ENCODE measurements at places on chromosomes 5 and 9.
A peak's percentile ranks its signal among the peaks of the same experiment; 100 is the strongest.

GRCh38 chr5:60332244-60333004 is 367.5 kb downstream of the DEPDC1B start:
- peak; percentile 33 for DNase-seq

DNA sequence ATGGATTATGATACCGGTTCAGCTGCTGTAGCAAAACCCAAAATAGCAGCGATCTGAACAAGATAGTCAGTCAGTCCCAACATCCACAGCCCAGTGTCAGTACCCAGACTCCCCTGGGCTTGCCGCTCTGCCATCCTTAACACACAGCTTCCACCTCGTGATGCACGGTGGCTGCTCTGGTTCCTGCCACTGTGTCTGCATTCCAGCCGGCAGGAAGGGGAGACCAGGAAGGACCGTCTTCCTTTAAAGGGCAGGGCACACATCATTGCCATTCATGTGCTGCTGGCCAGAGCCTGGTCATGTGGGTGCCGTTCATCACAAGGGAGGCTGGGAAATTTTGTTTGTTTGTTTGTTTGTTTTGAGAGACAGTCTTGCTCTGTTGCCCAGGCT is 131.0 kb upstream of the IER5L start:
- DNase-seq, result no peak

- DNase-seq, result no peak
These were observed 28.6 kb upstream of the SLCO4C1 start for GRCh38 chr5:102324714-102325113.

GRCh38 chr9:93582115-93582514 is 5.7 kb downstream of the PHF2 start:
- no peak for DNase-seq

DNA sequence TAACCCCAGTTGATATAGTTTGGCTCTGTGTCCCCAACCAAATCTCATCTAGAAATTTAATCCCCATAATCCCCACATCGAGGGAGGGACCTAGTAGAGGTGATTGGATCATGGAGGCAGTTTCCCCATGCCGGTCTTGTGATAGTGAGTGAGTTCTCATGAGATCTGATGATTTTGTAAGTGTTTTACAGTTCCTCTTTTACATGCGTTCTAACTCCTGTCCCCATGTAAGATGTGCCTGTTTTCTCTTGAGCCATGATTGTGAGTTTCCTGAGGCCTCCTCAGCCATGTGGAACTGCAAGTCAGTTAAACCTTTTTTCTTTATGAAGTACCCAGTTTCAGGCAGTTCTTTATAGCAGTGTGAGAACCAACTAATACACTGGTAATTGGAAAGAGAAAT is 73.6 kb downstream of the CDH12 start:
- DNase-seq, result no peak

GRCh38 chr5:65760504-65761275 is 38.7 kb downstream of the NLN start:
- peak; percentile 20 for DNase-seq

DNA sequence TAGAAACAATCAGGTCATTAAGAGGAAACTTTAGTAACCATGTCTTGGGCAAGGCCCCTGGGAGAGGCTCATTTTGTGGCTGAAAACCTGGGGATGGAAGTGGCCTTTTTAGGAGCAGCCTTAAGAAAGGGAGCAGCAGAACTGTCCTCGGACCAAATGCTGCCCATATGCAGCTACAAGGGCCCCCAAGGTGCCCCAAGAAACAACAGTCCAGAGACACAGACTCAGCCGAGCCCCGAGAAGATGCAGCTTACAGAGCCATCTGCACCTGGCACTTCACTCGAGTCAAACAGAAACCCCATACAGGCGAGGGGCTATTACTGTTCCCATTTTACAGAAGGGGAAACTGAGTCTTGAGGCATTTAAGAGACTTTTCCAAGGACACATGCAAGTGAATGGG is 58.0 kb downstream of the COL23A1 start:
- DNase-seq, result no peak

DNA sequence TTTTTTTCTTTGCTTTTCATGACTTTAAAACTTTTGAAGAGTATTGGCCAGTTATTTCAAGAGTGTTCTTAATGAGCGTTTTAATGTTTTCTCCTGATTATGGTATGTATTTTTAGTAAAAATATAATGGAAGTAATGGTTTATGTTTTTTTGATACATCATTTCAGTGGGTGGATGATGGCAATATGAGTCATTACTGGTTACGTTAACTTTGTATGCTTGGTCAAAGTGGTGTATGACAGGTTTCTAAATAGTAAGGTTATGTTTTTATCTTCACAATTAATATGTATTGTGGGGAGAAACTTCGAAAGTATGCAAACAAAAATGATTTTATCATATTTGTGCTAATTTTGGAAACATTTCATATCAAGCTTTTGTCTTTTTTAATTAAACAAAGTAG is 176.7 kb upstream of the PRDM9 start:
- DNase-seq, result no peak

- peak; percentile 92 for DNase-seq
These were observed at the start of gene CERCAM for GRCh38 chr9:128420651-128421481. CERCAM (plus strand) TSS chr9:128420857; CDS start chr9:128420878, 21 bp downstream.

DNA sequence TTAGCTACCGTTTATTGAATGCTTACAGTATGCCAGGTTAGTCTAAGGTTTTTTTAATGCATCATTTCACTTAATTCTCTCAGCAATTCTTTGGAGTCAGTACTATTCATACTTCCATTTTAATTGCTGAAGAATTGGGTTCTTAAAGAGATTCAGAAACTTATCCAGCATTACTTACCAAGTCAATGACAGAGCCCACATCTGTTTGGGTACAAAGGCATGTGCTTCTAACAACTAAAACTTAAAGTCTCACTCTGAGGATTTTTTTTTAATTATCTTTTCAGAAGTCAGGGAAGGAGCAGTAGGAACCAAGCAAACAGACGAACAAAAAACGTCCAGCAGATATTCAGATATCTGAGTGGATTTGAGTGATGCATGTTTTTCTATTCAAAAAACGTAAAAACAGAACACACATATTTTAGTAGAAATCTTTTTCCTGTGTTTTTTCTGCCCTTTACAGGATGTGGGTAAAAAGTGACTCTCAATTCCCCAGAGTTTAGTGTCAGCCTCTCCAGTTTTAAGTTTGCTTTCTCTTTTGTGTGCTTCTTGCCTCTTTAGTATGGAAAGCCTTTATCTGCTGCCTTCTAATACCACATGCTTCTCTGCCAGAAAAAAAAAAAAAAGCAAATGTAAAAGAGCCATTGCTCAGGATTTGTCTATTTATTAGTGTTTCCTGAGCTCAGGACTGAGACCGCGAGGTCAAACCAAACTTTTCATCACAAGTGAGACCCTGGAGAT is 118.0 kb downstream of the PRKACG start:
- DNase-seq, result peak; percentile 39

DNA sequence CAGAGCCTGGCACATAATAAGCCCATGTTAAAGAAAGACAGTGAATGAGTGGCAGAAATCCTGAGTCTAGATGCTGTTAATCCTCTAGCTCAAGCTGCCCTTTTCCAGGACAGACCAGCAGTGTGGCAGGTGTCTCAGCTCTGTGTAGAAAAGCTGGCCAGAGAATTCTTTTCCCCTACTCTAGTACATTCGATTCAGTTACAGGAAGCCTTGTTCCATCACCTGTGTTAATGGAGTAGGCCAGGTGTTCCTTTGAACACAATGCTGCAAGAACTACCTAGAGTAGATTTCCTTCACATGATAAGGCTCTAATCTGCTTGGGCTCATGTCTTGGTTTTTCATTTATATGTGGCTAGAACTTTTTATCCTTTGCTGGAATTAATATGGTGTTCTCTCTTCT is 52.5 kb downstream of the NUP214 start:
- DNase-seq, result no peak

DNA sequence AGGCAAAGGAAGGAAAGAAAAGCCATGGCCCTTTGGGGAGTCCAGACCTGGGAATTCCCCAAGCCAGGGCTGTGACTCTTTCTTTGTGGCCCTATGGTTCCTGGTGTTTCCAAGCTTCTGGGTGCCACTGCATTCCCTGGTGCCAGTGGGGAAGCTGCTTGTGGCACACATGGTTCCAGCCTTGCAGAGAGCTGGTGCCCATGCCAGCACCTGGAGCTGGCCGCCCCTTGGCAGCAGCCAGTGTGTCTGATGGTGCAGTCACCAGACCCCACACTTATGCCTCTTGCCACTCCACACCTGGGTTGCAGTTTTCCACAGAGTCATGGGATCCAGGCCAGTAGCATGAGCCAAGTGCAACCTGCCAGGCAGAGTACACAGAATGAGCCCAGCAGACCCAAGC is 1495.3 kb upstream of the NUDT12 start:
- no peak for DNase-seq

- DNase-seq, result no peak
These were observed 388.3 kb upstream of the CHD1 start for GRCh38 chr5:99317136-99317535.

GRCh38 chr5:150206098-150206778 is 16.4 kb downstream of the SLC6A7 start:
- DNase-seq, result no peak

Data from GM13976 (cell line).